ENCODE measurements at places on chromosomes 16 and 17.

DNA sequence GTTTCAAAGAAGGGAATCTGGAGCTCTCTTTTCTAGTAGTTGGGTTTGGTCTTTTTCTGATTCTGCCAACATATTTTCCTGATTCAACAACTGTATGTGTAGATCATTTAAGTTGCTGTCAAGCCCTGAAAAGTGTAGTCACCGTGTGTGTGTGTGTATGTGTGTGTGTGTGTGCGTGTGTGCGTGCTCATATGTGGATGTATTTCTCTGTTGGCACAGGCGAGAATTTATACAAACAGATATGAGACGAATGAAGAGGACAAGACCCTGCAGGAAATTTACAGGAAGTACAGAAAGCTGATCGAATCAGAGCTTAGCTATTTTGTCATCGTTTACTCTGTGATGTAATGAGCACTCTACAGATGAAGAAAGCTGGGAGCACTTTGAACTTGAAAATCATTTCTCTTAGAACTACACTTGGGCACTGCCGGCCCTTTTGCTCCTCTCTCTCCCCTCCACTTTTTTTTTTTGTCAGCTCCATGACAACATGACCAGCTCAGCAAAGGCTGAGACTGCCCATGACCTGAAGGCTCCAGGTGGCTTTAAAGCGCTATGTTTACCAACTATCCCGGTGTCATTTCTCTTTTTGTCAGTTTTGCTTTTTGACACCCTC, 11.2 kb downstream of the FBXO39 start:
- DNase-seq = no peak

DNA sequence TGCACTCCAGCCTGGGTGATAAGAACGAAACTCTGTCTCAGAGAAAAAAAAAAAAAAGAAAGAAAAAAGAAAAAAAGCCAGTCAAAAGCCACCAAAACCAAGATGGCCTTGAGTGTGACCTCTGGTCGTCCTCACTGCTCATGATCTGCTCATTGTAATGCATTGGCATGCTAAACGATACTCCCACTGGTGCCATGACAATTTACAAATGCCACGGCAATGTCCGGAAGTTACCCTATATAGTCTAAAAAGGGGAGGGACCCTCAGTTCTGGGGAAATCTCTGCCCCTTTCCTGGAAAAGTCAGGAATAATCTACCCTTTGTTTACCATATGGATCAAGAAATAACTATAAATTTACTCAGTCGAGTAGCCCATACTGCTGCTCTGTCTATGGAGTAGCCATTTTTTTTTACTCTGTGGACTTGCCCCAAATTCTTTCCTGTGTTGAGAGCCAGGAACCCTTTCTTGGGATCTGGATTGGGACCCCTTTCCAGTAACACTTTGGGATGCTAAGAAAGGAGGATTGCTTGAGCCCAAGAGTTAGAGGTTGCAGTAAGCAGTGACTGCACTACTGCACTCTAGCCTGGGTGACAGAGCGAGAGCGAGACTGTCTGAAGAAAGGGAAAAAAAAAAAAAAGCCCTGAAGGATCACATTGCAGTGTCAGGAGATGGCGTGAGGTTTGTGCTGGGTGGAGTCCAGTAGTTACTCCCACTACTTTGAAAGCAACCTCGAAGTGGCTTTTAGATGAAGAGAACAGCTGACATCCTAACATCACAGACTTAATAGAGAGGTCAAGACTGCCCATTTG, 3.7 kb upstream of the TMEM231 start:
- DNase-seq = no peak

DNA sequence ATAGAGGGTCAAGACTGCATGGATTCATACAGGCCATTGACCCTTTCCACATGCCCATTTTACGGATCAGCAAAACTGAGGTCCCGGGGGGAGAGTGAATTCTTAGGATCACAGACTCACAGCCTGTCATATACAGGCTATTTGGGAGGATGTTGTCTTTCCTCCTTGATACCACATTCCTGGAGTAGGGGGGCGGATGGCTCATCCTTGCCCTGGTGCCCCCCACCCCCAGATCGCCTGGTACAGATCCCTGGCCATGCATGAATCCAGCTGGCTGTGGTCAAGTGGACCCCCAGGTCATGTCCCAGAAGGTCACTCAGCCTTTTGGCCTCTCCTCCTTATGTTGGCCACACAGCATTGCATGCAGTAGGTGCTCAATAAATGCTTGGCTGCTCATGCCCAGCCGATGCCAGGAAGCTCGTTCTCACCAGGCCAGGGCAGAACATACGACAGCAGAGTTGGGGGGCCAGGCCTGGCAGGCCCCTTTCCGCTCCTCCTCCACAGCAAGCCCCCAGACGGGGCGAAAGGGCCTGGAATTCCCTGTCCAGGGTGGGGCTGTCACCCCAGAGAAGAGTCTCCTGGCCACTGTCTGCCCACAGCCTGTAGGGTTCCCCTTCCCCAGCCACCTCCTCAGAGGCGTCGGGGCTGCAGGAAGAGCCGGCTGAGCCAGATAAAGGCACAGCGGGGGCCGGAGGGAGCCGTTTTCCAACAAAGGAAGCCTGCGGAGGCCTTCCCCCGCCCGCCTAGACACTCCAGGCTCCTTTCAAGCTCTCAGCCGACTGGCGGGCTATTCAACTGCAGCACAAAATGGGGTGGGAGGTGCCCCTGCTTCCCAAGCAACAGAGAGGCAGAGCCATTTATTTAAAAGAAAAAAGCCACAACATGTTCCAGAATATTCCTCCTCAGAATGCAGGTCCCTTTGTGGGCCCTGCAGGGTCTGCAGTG, 215.7 kb upstream of the CIBAR2 start:
- DNase-seq = no peak

DNA sequence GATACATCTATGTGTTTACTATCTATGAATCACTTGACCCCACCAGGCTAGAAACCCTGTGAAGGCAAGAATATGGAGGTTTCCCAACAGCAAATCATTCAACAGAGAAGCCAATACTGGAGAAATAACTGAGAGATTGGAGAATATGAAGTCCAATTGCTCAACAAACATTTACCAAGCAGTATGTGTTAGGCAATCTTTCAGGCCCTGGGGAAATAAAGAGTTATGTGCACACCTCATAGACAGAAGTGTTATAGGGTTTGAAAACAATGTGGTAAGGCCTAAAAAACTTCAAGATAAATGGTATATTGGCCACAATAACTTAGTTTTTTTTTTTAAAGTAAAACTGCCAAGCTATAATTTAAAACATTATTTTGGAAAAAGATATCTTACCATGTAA, 1245.8 kb downstream of the CDH11 start:
- no peak for DNase-seq

GRCh38 chr16:88691924-88692560, 5.7 kb upstream of the SNAI3 start:
- DNase-seq = peak; percentile 40

GRCh38 chr17:15414532-15415306, 52.7 kb downstream of the CDRT4 start:
- no peak for DNase-seq

- no peak for DNase-seq
Observed at GRCh38 chr17:282000-282911, 70.4 kb downstream of the RPH3AL start.

GRCh38 chr17:76556765-76557367, 17.0 kb downstream of the PRCD start:
- DNase-seq = no peak

GRCh38 chr16:1651974-1652312, 26.1 kb upstream of the JPT2 start:
- no peak for DNase-seq

GRCh38 chr17:28879886-28880571, 17.5 kb downstream of the FLOT2 start:
- DNase-seq = no peak

GRCh38 chr16:64450177-64450576, 671.7 kb downstream of the CDH11 start:
- no peak for DNase-seq

All from stimulated activated naive CD8-positive, alpha-beta T cell treated with anti-CD3 and anti-CD28 coated beads, Interleukin-15, Interleukin-2, amounts not matched to agents 100 U/mL and 50 U/mL, for 24 hours (primary cell).